Fibroblast of skin of abdomen (primary cell): ENCODE measurements at places on chromosomes 6 and 20.

- DNase-seq, result no peak
Measured at GRCh38 chr6:168525114-168525513, 84.1 kb downstream of the SMOC2 start.

GRCh38 chr6:132866762-132867449, 52.5 kb downstream of the RPS12 start:
- DNase-seq, result no peak

- no peak for DNase-seq
Measured at GRCh38 chr6:33915134-33915533, 111.3 kb upstream of the MLN start.

- no peak for DNase-seq
Measured at GRCh38 chr6:136955123-136955522, 33.0 kb downstream of the SLC35D3 start.

DNA sequence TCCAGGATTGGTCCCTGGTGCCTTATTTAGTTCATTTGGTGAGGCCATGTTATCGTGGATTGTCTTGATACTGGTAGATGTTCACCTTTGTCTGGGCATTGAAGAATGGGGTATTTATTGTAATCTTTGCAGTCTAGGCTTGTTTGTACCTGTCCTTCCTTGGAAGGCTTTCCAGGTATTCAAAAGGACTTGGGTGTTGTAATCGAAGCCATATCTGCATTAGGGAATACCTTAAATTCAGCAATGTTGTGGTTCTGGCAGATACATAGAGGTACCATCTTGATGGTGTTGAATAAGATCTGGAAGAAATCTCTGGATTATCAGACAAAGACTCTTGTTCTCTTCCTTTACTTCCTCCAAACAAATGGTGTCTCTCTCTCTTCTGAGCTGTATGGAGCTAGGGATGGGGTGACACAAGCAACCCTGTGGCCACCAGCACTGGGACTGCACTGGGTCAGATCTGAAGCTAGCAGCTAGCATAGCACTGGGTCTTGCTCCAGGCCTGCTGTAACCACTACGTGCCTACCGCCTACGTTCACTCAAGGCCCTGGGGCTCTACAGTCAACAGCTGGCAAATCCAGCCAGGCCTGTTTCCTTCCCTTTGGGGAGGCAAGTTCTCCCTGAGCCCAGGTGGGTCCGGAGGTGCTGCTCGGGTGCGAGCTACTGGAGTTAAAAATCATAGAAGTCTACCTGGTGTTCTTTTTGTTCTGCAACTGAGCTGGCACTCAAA, 261.1 kb upstream of the CITED2 start:
- no peak for DNase-seq

- no peak for DNase-seq
Measured at GRCh38 chr6:73508776-73509175, 12.1 kb downstream of the EEF1A1 start.

GRCh38 chr6:3251462-3252314, 7.1 kb upstream of the PSMG4 start:
- DNase-seq, result peak; percentile 76

GRCh38 chr20:61661025-61661424, 404.7 kb downstream of the TAF4 start:
- no peak for DNase-seq

DNA sequence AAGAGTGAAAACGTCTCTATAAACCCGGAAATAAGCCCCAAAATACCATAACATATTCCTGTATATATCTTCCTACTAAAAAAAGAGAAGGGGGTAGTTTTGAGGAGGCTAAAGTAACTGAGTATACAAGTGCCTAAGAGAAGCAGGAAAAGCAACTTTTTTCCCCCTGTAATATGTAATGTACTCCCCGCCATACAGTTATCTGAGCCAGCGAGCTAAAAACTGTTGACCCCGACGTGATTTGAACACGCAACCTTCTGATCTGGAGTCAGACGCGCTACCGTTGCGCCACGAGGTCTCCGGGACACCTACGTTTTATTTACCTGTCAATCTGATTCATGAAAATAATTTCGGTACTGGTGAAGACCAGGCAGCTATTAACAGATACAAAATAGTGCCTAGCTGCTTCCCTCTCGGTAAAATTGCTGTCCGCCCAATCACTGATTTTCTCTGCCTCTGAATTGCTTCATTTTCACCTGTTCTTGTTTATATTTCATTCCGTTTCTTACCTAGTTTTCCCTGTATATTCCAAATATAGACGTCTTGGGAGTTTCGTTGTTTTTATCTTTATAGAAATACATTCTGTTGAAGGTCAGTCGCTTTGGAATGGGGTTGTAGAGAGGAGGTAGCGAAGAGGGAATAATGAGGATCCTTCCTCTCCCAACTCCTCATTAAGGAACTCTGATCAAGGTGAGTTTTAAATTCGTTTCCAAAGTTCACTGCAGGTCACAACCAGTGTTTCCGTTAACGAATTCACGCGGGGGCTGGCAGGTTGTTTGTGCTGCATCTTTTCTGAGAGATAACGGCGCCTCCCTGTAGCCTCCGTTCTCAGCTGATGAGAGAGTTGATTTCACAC, 33.6 kb upstream of the BTN3A2 start:
- DNase-seq, result peak; percentile 58

- no peak for DNase-seq
Measured at GRCh38 chr6:87099472-87099871, 4.6 kb upstream of the CGA start.

GRCh38 chr6:145119081-145119480, 616.2 kb downstream of the EPM2A start:
- no peak for DNase-seq

DNA sequence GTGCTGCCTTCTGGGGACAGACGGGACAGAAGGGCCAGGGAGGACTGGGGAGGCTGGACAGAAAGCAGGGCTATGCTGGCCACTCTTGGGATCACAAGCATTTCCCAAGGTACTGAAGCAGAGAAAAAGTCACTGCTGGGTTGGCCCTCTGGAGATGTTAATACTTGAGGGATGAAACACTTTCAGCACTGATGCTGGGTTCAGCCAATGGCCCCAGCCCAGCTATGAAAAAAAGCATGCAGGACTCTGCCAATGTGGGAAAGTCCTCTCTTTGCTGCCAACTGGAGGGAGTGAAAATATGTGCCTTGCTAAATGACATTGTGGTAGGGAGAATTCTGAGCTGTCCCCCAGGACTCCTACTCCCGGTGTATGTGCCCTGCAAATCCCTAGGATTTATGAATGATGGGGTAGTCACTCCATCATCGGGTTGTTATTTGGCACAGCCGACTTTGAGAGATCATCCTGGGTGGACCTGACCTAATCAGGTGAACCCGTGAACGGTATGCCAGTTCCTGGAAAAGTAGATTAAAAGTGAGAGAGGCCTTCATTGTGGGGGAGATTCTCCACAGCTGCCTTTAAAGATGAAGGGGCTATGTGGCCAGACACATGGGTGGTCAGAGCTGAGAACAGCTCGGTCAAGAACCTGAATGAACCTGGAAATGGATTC, 119.9 kb upstream of the TRAF3IP2 start:
- DNase-seq, result no peak

DNA sequence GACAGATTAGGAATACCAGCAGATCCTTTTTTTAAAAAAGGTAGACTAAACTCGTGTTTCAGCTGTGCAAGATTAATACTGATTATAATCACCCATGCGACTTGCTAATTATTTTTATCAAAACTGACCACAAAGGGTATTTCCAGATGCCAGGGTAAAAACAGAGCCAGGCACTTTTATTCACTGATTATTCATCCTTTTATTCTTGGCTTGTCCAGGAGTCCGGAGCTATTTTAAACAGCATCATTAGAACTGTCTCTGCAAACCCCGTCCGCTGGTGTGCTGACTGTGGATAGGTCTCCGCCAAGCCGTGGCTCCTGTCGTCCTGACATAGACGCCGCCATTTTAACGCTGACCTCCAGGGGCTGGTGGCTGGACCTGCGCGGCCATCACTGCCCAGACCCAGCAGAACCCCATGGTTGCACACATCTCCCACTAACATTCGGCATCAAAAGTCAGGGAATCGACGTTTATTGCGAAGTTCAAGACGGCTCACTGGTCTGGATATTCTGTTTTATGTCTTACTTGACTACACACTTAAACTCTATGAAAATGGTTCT, 364.8 kb downstream of the THBS2 start:
- DNase-seq, result no peak

GRCh38 chr20:33869283-33869682, 58.1 kb downstream of the CHMP4B start:
- no peak for DNase-seq

DNA sequence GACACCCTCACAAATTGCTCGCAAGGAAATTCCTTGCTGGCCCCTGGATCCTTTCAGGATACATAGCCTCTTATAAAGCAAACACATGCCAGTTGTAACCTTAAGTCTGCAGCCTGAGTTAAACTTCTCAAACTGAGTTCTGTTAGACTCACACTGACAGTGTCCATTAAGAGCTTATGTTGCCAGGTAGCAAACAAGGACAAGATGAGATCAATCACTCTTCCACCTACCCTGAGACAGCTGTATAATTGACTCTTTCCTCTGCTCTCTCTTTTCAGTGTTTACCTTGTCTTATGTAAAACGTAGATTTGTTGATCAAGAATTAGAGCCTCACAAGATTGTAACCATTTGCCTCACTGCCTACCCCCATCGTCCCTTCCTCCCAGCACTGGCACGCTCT, 359.8 kb downstream of the EPM2A start:
- no peak for DNase-seq

DNA sequence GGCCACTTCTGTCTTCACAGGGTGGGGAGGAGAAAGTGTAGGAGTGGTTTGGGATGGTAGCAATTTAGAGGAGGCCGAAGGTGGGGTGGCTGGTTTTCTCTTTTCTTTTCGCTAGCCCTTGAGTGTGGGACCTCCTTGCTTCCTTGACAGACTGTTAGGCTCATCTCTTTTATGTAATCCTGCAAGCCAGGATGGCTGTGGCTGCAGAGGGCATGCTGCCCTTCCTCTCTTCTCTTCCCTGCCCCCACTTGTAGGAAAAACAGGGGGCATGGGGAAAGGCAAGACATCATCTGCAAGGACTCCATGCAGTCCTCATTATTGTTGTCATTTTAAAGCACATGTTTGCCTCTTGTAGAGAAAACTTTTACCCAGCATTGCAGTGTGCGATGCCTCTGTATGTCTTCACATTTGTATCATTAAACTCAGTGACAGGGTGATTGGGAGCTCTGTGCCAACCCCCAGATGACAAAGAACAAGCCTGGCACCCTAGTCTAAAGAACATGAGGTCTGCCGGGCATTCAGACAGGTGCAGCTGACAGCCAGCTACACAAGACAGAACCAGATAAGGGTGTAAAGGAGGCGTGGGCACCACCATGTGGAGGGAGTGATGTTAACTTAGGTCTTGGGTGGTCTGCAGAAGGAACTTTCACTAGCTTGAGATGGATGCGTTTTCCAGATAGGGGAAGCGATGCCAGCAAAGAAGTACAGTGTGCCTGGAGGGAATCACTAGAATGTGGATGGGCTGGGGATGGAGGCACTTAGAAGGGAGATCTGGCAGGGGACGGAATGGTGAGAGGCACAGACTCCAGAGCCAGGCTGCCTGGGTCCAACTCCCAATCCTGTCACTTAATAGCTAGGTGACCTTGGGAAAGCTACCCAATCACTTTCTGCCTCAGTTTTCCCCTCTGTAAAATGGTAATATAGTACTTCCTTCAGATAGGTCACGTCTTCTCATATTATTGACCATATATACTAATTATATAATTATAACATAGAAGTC, 207.6 kb downstream of the TBC1D7 start:
- DNase-seq, result no peak

GRCh38 chr6:108755257-108756240, 92.7 kb upstream of the ARMC2 start:
- DNase-seq, result peak; percentile 21

GRCh38 chr6:45698046-45698445, 317.6 kb downstream of the CLIC5 start:
- DNase-seq, result peak; percentile 71

- DNase-seq, result no peak
Measured at GRCh38 chr20:64082820-64083377, 1.3 kb downstream of the LKAAEAR1 start.

- DNase-seq, result peak; percentile 89
Measured at GRCh38 chr6:1335367-1336037, 23.6 kb downstream of the FOXQ1 start.

DNA sequence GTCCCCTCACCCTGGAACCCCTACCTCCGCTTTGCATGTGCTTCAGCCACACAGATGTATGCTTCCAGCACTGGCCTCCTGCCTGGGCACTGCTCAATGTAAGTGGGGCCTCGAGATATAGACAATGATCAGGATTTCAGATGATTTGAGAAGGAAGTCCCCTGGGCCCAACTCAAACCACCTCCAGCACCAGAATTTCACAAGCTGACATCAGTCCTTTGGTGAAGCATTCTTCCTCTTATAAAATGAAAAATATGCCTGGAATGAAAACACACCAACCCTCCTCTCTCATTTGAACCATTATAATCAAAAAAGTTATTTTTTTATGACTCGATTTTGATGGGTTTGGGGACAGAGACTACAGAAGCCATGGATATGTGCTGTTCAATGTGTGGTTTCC, 48.5 kb downstream of the BTBD3 start:
- DNase-seq, result peak; percentile 38

DNA sequence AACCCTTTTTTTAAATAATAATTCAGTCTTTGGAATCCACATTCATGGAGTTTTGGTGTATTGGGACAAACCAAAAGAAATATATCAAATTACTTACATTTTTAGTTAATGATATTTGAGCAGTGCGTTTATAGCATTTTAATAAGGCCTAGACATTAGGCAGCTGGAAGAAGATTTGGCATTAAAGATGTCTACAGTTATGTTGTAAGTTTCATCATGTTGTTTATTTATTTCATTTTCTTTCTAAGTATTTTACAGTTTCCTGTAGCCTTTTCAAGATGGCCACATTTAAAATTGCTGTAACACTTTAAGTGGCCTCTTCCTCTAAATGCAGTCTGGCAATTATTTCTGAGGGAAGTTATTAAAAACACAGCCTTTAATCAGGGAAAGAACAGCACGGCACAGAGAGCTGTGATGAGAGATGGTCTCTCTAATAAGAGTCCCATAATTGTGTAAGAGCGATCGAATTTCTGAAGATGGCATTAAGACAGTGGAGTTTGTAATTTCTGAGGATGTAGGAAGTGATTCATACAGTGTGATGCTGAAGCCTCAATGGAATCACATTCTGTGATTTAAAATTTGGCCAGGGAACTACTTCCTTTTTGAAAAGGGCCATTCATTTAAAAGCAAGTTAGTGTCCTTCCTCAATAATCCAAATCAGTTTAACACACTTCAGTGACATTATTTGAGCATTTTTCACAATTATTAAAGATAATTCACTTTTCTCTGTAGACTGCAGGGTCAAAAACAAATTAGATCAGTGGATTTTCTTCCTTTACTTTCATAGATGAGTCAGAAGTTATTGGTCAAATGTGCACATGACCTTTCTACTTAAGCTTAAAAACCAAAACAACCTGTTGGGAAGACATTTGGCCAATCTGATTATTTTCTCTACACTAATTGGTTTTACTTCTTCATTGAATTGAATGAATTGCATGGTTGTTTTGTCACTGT, 52.4 kb upstream of the EDN3 start:
- peak; percentile 30 for DNase-seq

GRCh38 chr6:129708496-129709195, 1.3 kb downstream of the ARHGAP18 start:
- no peak for DNase-seq

GRCh38 chr6:136464874-136465273, 85.3 kb downstream of the MAP7 start:
- no peak for DNase-seq
